OCI-M1 (cell line): ENCODE measurements at places on chromosomes 16 and 17.

GRCh38 chr16:23374721-23375510 lies 72.8 kb downstream of the SCNN1B start:
- DNase-seq: no peak

DNA sequence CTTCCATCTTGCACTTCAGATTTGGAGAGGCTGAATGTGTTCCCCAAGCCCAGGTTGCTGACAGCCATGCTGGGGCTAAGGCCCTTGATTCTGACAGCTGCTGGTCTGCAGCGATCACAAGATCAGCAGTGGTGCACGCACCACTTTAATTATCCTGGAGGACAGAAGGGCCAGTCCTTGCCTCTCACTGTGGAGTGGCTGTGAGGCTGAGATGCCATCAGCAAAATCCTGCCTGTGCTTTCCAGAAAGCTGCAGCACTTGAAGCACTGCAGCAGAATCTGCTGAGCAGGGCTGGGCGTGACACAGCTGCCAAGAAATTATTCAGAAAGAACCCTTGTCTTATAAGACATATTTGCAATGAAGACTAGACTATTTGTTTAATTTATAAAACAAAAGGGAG lies 37.1 kb downstream of the NUP93 start:
- DNase-seq: no peak

- DNase-seq: no peak
These were observed 1.9 kb upstream of the RPL26 start for GRCh38 chr17:8384801-8385378.

DNA sequence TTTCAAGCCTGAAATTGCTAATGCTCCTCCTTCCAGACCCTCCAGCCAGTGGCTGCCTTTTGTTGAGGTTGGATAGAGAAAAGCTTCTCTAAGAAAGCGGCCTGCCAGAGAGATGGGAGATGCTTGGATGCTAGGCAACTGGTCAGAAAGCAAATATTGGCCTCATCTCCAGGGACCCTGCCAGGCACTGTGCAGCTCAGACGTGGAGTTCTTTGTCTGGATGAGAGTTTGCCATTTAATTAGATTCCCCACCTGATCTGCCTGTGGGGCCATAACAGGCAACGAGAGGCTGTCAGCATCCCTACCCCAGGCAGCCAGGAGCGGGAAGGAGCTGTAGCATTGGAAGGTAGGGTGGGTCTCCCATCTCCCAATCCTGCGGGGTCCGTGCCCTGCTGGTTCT lies 52.7 kb downstream of the ASIC2 start:
- no peak for DNase-seq

DNA sequence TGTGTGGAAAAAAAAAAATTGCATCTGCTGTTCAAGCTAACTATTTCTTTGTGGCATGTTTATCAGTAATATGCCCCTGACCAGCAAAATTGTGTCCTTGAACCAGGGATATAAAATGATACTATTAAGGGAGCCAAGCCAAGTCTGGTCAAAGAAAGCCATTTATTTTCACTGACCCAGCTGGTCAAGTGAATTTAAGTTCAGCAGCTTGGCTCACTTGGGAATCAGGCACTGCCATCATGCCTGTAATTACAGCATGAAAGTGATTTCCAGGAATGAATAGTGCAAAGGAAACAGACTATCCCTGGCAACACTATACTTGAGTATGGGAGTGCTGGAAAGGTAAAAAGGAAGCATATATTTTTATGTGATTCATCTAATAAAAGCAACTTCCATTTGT lies 934.6 kb upstream of the CDH8 start:
- DNase-seq: no peak

- DNase-seq: no peak
These were observed 28.0 kb upstream of the UBE2G1 start for GRCh38 chr17:4394208-4395110.

GRCh38 chr17:15470536-15470935 lies 3.1 kb upstream of the CDRT4 start:
- no peak for DNase-seq

DNA sequence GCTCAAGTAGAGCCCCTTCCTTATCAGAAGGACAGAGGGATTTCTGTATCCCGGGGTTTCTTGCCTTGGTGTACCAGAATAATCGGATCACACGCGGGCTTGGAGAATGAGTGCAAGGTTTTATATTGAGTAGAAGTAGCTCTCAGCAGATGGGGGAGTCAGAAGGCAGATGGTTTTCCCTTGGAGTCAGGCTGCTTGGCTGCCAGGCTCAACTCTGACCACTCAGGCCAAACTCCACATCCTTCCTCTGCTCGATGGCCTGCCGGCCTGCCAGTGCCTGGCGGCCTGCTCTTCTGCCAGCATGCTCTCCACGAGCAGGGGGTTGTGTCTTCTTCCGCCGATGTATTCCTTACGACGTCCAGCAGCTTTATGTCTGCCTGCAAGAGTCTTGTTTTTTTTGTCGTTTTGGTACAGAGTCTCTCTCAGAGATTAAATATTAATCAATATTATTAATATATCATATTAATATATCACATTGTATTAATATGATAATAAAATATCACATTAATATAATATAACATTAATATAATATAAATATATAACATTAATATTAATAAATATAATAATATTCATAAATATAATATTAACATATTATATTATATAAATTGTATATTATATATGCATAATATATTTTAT lies 229.2 kb upstream of the WSCD1 start:
- DNase-seq: no peak

GRCh38 chr16:381789-382717 lies at the start of gene PGAP6:
Gene PGAP6, minus strand, starts transcription at chr16:381978. Its CDS starts 157 bp downstream, at chr16:381821.
- peak; percentile 69 for DNase-seq

DNA sequence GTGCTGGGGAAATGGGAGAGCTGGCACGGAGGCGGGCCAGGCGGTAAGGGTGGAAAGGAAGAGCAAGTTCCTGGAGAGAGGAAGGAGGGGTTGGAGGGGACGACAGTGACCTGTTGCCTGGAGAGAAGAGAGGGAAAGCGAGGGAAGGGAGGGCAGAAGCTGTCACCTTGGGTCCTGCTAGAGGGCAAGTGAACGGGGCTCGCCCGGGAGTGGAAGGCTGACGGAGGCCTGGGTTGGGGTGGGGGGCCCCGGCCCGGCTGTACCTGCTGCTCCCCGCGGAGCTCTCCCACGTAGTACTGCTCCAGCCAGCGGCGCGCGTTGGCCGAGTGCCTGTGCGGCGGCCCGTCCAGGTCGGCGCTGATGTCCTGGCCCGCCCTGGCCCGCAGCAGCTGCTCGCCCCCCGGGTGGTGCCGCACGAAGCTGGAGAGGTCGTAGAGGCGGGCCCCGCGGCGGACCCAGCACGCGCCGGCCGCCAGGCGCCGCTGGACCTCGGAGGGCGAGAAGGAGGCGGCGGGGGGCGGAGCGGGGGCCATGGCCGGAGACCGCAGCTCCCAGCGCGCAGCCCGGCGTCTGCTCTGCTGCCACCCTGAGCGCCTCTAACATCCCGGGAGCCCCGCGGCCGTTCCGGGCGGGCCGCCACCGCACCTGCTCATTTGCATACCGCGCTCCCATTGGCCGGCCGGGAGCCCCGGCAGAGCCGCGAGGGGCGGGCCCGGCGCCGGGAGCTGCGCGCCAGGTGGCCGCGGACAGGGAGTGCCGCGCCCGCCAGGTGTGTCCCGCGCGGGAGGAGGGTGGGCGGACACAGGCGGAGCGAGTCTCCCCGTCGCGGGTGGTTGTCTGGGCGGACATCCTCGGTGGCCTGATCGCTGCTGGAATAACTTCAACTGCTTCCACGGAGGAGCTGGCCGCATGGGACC lies at the start of gene FA2H:
Gene FA2H, minus strand, starts transcription at position 598 of the 917 bp plus-strand sequence. Its CDS starts 65 bp downstream, at position 533.
- DNase-seq: peak; percentile 81

GRCh38 chr16:88617268-88618031 lies 20.9 kb upstream of the IL17C start:
- DNase-seq: no peak

- no peak for DNase-seq
These were observed at the start of gene SMTNL2 for GRCh38 chr17:4584101-4584916. Gene SMTNL2, plus strand, starts transcription at chr17:4584529. Its CDS starts 77 bp downstream, at chr17:4584606.

GRCh38 chr17:78922816-78923498 lies 2.2 kb downstream of the TIMP2 start:
- DNase-seq: no peak

DNA sequence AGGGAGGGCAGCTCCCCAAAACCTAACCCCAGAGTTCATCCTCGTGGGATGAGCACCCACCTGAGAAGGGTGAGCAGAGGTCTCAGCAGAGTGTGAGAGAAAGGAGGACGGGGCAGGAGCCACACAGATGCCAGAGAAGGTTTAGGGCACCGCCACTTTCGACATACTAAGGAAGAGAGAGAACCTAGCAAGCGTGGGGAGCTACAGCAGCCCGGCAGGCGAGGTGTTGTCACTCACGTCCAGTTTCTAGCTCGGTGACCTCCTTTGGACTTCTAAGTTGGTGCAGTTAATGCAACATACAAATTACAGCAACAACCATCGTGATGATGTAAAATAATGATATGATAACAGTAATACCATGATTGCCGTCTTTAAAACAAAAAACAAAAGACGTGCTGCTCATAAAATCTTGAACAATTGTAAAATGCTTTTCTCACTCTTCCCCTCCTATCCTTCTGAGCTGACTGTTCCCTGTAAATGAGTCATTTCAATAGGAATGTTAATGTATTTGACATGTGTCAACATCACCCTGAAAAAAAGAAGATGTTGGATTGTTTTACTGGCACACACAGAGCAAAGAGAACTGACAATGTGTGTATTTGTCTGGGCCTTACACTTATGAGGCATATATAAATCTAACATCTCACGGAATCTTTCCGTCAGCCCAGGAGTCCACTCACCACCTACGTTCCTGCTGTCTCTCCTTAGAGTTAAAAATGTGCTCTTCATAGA lies 158.2 kb upstream of the MAF start:
- no peak for DNase-seq

GRCh38 chr17:58452738-58453137 lies 35.4 kb upstream of the RNF43 start:
- no peak for DNase-seq

GRCh38 chr17:14838567-14838966 lies 426.6 kb downstream of the PMP22 start:
- DNase-seq: no peak

GRCh38 chr16:878072-878784 lies 77.7 kb upstream of the GNG13 start:
- DNase-seq: no peak

DNA sequence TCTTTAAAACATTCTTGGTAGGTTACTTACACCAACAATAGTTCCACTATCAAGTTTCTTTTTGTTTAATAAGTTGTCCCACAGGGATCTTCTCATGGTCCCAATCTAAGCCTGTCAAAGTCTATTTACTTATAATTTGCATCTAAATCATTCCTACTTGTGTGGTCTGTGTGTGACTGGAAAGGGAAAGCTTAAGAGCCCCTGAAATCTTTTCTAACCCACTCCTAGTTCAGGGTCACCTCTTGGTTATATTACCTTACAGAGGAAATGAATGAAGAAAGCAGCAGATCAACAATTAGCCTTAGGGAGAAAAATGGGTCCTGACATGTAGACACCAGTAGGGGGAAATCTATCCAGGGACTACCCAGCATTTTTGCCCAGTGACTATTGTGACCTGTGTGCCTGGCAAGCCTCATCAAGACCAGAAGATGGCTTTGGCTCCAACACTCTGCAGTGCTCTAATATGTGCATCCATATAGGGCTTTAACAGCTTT lies 110.4 kb upstream of the HAS3 start:
- DNase-seq: peak; percentile 61

DNA sequence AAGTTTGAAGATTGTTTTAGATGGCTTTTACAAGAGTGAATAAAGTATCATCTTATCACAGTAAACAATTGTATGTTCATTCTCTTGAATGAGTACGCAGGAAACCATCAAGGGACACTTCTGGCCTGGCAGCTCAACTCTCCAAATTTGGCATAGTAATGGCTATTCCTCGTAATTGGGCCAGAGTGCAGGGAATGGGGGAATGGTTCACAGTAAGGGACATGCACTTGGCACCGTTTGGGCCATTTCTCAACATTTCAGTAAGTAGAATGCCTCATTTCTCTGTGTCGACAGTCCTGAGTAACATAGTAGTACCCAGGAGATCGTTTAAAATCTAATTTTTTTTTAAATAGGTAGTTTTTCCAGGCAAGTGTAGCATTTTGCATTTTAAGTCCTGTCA lies 309.6 kb downstream of the KCNJ2 start:
- no peak for DNase-seq

GRCh38 chr17:45677770-45678169 lies 106.3 kb upstream of the CRHR1 start:
- DNase-seq: no peak

- no peak for DNase-seq
These were observed 217.8 kb upstream of the IRX3 start for GRCh38 chr16:54504372-54504771.

DNA sequence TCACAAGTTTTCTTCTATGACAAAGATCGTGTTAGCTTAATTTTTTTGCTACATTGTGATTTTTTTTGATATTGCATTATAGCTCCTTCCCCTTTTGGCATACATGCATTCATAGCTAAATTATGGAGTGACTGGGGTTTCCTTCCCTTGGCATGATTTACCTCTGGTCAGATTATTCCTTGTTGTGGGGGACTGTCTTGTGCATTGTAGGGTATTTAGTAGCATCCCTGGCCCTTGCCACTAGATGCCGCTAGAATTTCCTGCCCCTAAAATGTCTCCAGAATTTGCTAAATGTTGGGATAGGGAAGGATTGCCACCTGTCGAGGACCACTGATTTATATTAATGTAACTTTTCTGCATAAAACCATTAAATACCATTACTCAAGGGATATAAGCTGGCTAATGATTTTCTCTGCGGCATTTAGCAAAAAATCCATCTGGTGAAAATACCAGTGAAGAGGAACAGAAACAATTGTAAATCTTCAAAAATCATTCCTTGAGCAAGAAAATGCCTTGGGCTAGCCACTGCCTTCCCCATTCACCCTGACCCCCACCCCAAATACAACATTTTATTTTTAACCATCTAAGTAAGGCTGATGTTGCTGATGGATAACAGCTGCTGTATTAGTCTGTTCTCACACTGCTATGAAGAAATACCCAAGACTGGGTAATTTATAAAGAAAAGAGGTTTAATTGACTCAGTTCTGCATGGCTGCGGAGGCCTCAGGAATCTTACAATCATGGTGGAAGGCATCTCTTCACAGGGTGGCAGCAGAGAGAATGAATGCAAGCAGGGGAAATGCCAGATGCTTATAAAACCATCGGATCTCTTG lies 195.2 kb downstream of the MAP2K6 start:
- peak; percentile 26 for DNase-seq

DNA sequence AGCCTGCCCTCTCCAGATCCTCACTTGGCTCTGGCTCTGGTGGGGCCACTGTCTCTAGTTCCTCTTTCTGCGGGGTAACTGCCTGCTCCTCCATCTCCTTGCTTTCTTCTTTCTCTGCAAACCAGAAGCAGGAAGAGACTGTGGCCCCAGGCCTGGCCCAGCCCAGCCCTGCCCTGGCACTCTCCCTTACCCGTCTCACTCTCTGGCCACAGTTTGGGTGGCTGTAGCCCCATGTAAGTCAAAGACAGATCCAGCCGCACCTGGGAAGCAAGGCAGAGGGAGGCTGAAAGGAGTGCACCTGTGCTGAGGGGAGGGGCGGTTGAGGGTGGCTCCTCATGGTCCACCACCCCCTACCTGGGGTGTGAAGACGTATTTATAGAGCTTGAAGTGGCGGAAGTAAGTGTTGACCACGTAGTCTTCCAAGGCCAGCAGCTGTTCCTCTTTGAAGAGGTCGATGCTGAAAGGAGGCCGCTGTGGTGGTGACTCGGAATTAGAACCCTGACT lies 2.8 kb downstream of the CFAP119 start:
- peak; percentile 75 for DNase-seq

- no peak for DNase-seq
These were observed 31.0 kb upstream of the KCNJ2 start for GRCh38 chr17:70138291-70138865.

GRCh38 chr16:20072874-20073202 lies 852 bp downstream of the GPR139 start:
- no peak for DNase-seq

GRCh38 chr17:72287586-72287985 lies 166.8 kb downstream of the SOX9 start:
- DNase-seq: no peak

GRCh38 chr16:66751053-66751302 lies 431 bp downstream of the DYNC1LI2 start:
- no peak for DNase-seq
